ENCODE measurements at places on chromosomes 12 and 14. TPM values are rescaled to one million over a fixed set of nuclear protein-coding genes. Genes with fewer than 3 reads are reported as not detected.

DNA sequence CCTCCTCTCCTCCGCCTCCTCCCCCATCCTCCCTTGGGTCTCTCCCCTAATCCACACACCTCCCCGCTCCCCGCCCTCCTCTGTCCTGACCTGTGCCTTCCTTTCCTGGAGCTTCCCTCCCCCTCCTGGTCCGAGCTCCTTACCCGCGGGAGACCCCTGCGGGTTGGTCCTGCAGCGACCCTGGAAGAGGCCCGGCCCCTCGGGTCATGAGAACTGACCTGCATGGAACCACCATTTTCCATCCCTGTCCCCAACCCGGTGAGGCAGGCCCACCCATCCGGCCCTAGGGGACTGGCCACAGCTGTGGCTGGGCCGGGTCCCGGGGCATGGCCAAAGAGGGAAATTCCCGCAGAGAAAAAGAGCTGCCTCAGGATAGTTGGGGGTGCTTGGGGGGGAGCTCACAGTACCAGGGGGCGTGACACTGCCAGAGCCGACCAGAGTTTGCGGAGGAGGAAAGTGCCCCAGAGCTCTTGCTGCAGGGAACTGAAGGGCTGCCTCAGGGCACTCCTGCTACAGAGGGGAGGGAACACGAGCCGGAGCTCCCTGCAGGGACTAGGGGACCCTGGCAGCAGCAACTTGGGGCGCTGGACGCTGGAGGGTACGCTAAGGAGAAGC is 613 bp downstream of the ARHGEF40 start:
- H3K27ac ChIP-seq: peak overlapping the region; percentile 92
- peaks cover 13% of the 10 kb centered on the region for H3K4me1 ChIP-seq
- peaks cover 4% of the 10 kb centered on the region for H3K36me3 ChIP-seq
- H3K4me3 ChIP-seq: peak overlapping the region; percentile 95
- H3K27me3 ChIP-seq: peaks cover 27% of the 10 kb centered on the region

- no peaks in the 10 kb centered on the region for H3K36me3 ChIP-seq
- H3K4me1 ChIP-seq: no peaks in the 10 kb centered on the region
- DNase-seq: no peak
- no peak overlapping the region for H3K4me3 ChIP-seq
Measured at GRCh38 chr12:58034311-58034710, 92.9 kb downstream of the ATP23 start.

- H3K27ac ChIP-seq: no peak overlapping the region
- peaks cover 19% of the 10 kb centered on the region for H3K4me1 ChIP-seq
- no peak for DNase-seq
- H3K4me3 ChIP-seq: no peak overlapping the region
- H3K36me3 ChIP-seq: no peaks in the 10 kb centered on the region
Measured at GRCh38 chr14:100467939-100468338, 119.3 kb downstream of the BEGAIN start.

DNA sequence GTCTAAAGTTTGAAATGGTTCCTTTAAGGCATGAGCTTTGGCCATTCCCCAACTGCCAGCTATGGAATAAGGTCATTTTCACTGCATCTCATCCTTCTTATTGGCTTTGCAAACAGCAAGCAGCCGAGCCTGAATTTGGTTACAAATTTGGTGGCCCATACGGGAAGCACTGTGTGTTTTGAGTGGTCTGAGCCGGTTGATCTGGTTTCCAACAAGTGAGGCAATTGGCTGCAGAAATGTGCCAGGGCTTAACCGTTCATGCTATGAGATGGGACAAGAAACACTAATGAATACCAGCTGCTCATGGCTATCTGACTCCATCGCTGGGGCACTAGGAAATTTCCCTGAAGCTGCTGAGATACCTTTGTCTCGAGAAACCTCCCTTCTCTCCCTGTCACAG is 9.3 kb downstream of the EDDM3A start:
- no peak overlapping the region for H3K27ac ChIP-seq
- H3K27me3 ChIP-seq: no peaks in the 10 kb centered on the region
- H3K4me3 ChIP-seq: no peak overlapping the region
- 0 out of 2 replicates have a peak, but pooled peaks cover 5% of the 10 kb centered on the region for H3K4me1 ChIP-seq

DNA sequence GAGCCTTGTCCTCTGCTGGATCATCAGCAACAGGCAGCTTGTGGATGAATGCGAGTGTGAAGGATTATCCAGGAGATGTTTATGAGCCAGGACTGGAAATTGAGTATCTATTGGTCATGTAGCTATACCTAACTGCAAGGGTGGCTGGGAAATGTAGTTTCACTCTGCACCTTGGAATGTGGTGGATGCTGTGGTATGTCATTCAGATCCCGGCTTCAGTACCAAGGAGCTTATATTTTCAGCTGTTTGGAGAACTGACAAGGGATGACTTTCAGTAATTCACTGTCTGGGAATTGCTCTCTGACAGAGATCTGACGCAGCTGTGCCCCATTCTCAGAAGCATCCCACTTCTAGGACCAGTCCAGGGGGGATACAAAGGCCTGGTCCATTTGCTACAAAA is 792.3 kb upstream of the NOVA1 start:
- no peak overlapping the region for H3K27ac ChIP-seq
- no peak overlapping the region for H3K4me3 ChIP-seq
- no peaks in the 10 kb centered on the region for H3K36me3 ChIP-seq
- DNase-seq: peak; percentile 64
- H3K27me3 ChIP-seq: no peaks in the 10 kb centered on the region

- no peak overlapping the region for H3K27ac ChIP-seq
- H3K4me3 ChIP-seq: no peak overlapping the region
- no peaks in the 10 kb centered on the region for H3K27me3 ChIP-seq
- no peak for DNase-seq
- no peaks in the 10 kb centered on the region for H3K36me3 ChIP-seq
Measured at GRCh38 chr12:52086366-52086765, 6.9 kb downstream of the SMIM41 start.

GRCh38 chr12:9662488-9662887 is 7.0 kb upstream of the CLEC2D start:
- no peak overlapping the region for H3K27ac ChIP-seq
- peaks cover 3% of the 10 kb centered on the region for H3K36me3 ChIP-seq
- H3K4me1 ChIP-seq: no peaks in the 10 kb centered on the region

ZBTB42 gene
- total RNA-seq: 7.5 TPM

LRRC74A gene
- total RNA-seq: not detected

HECTD4 gene
- 36.9 TPM for total RNA-seq

CLEC9A gene
- not detected for total RNA-seq

ACADS gene
- 7.7 TPM for total RNA-seq
